ENCODE measurements at places on chromosomes 12 and 14. TPM values are rescaled to one million over a fixed set of nuclear protein-coding genes. Genes with fewer than 3 reads are reported as not detected.

DNA sequence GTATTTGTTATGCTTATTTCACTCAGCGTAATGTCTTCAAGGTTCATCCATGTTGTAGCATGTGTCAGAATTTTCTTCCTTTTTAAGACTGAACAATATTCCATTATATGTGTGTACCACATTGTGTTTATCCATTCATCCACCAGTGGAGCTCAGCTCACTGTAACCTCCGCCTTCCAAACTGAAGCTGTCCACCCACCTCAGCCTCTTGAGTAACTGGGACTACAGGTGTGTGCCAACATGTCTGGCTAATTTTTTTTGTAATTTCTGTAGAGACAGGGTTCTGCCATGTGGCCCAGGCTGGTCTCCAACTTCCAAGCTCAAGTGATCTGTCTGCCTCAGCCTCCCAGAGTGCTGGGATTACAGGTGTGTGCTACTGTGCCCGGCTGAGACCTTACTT lies 21.1 kb downstream of the CCDC77 start:
- no peaks in the 10 kb centered on the region for H3K27me3 ChIP-seq
- no peak overlapping the region for H3K27ac ChIP-seq
- no peak for DNase-seq

DNA sequence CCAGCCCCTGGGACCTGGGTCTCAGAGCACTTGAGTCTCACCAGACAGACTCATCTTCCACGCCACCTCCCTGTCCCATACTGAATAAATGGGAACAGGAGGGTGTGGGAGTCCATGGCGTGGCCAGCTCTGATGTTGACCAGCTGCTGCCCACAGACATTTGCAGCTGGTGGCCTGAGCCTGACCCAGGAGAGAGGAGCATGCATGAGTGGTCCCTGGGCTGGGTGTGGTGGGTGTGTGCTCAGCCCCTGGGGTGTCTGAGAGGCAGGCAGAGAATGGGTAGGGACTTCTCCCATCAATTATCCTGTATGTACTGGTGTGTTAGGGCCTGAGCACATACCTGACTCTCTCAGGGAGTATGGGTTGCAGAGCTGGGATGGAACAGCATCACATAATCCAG lies 49.3 kb downstream of the SLC24A4 start:
- no peak overlapping the region for H3K4me3 ChIP-seq
- H3K4me1 ChIP-seq = peaks cover 11% of the 10 kb centered on the region
- no peak overlapping the region for H3K27ac ChIP-seq
- H3K27me3 ChIP-seq = peaks cover 6% of the 10 kb centered on the region
- no peak for DNase-seq

DNA sequence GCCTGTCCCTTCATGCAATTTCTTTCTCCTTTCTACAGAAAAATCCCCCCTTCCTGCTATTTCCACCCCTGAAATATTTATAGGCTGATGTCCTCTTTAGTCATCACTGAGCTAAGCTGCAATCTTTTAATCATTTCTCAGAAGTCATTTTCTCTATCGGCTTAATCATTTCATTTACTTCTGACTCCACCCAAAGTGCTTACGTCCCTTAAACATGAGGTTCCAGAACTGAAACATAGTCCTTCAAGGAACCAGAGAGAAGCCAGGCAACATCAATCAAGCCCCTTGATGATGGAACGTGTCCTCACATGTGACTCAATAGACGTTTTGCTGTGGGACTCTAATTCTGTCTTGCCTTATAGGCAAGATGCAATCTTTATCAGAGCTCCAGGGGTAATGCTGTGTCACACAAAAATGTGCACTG lies 148.7 kb upstream of the KRR1 start:
- no peaks in the 10 kb centered on the region for H3K27me3 ChIP-seq
- H3K27ac ChIP-seq = no peak overlapping the region
- no peaks in the 10 kb centered on the region for H3K36me3 ChIP-seq

GRCh38 chr14:34180869-34181268 lies 230.0 kb upstream of the EGLN3 start:
- H3K36me3 ChIP-seq = no peaks in the 10 kb centered on the region
- no peaks in the 10 kb centered on the region for H3K27me3 ChIP-seq
- H3K4me1 ChIP-seq = peaks cover 11% of the 10 kb centered on the region

GRCh38 chr12:11510671-11511070 lies 115.3 kb upstream of the PRB2 start:
- no peaks in the 10 kb centered on the region for H3K36me3 ChIP-seq
- H3K27ac ChIP-seq = no peak overlapping the region
- no peaks in the 10 kb centered on the region for H3K4me1 ChIP-seq

- no peak for DNase-seq
- no peaks in the 10 kb centered on the region for H3K4me1 ChIP-seq
- no peaks in the 10 kb centered on the region for H3K27me3 ChIP-seq
Observed at GRCh38 chr14:102654298-102654697, 61.8 kb downstream of the RCOR1 start.

- peaks cover 11% of the 10 kb centered on the region for H3K36me3 ChIP-seq
- no peaks in the 10 kb centered on the region for H3K27me3 ChIP-seq
- H3K4me3 ChIP-seq = no peak overlapping the region
- DNase-seq = no peak
- H3K4me1 ChIP-seq = no peaks in the 10 kb centered on the region
Observed at GRCh38 chr14:91232603-91233002, 11.9 kb downstream of the GPR68 start.

GRCh38 chr14:37593511-37594237 lies 1.4 kb downstream of the FOXA1 start:
- H3K4me3 ChIP-seq = no peak overlapping the region
- no peak for DNase-seq
- H3K27me3 ChIP-seq = peaks cover 83% of the 10 kb centered on the region
- H3K27ac ChIP-seq = no peak overlapping the region

GRCh38 chr12:47023953-47024352 lies 55.5 kb upstream of the PCED1B start:
- no peaks in the 10 kb centered on the region for H3K27me3 ChIP-seq
- no peak overlapping the region for H3K4me3 ChIP-seq
- DNase-seq = no peak
- no peak overlapping the region for H3K27ac ChIP-seq

The GPR68 gene
- 0.35 TPM for total RNA-seq

The SIX4 gene
- total RNA-seq = 24.6 TPM

DNA sequence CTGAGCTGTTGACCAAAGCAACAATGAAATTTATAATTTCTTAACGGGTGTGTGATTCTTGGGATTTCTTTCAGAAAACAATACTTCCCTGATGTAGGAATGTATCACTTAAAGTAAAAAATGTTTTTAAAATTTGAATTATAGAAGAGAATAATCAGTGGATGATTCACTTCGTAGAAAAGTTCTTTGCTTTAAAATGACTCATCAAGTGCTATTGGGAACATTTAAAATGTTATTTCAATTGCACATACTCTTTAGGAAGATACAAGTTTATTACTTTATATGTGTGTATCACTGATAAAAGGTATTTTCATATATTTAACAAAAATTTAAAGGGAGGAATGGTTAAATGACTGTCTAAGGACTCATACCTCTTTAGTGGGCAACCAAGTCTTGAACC lies 155.3 kb downstream of the PDE3A start:
- H3K27me3 ChIP-seq = no peaks in the 10 kb centered on the region
- H3K27ac ChIP-seq = no peak overlapping the region
- no peak for DNase-seq
- H3K4me3 ChIP-seq = no peak overlapping the region

DNA sequence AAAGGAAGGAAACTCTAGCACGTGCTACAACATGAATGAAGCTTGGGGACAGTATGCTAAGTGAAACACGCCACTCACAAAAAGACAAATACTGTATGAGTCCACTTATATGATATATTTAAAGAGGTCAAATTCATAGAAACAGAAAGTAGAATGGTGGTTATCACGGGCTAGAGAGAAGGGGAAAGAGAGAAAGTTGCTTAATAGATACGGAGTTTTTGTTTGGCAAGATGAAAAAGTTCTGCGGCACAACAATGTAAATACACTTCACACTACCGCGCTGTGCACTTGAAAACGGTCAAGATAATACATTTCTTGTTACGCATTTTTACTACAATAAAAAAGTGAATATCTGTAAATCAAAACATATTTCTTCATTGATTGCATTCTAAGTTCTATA lies 37.3 kb downstream of the FBLN5 start:
- no peak overlapping the region for H3K27ac ChIP-seq
- H3K27me3 ChIP-seq = no peaks in the 10 kb centered on the region
- no peaks in the 10 kb centered on the region for H3K4me1 ChIP-seq
- DNase-seq = no peak
- H3K4me3 ChIP-seq = no peak overlapping the region
- H3K36me3 ChIP-seq = no peaks in the 10 kb centered on the region

DNA sequence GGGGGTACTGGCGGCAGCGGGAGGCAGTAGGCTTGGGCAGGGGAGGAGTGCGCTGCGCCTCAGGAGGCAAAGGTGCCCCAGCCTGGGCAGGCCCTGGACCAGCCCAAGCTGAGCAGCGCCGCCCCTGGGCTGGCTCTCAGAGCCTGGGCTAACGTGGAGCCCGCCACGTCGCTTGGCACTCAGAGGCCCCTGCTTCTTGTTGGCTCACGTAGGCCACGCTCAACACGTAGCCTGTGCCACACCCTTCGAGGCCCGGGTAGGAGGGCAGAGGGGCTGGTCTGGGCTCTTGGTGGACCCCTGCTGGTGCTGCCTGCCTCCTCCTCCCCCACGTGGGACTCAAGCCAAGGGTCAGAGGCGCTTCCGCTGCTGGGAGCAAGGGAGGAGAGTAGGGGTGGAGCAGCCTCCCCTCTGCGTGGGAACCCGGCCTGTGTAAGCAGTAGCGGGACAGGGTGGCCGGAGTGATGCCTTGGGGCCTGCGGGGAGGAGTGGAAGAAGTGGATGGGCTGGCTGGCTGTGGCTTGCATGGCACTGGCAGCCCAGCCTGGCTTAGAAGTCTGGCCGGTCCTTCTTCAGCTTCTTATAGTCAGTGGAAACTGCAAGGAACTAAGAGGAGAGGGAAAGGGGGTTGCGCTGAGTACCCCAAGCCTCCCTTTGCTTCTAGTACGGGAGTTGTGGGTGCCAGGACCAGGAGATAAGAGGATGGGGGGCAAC lies 5.7 kb downstream of the SHMT2 start:
- H3K27me3 ChIP-seq = peaks cover 55% of the 10 kb centered on the region
- peak overlapping the region; percentile 13 for H3K27ac ChIP-seq
- H3K4me3 ChIP-seq = peak overlapping the region; percentile 15
- peaks cover 46% of the 10 kb centered on the region for H3K36me3 ChIP-seq

- H3K36me3 ChIP-seq = no peaks in the 10 kb centered on the region
- no peaks in the 10 kb centered on the region for H3K4me1 ChIP-seq
- no peak for DNase-seq
- H3K27me3 ChIP-seq = no peaks in the 10 kb centered on the region
- no peak overlapping the region for H3K4me3 ChIP-seq
- H3K27ac ChIP-seq = no peak overlapping the region
Observed at GRCh38 chr12:74957634-74958033, 252.0 kb downstream of the KCNC2 start.

The SERPINA10 gene
- total RNA-seq = not detected

The RBP5 gene
- 0.49 TPM for total RNA-seq

The FMNL3 gene
- total RNA-seq = 26.3 TPM

- peaks cover 8% of the 10 kb centered on the region for H3K27me3 ChIP-seq
- DNase-seq = peak; percentile 81
- H3K27ac ChIP-seq = peak within 1 kb of the TSS; percentile 84
- peak within 1 kb of the TSS; percentile 82 for H3K4me3 ChIP-seq
- H3K4me1 ChIP-seq = peaks cover 31% of the 10 kb centered on the region
Observed at GRCh38 chr12:123533672-123534643, at the start of gene RILPL1. TSS of gene RILPL1 (minus strand) at chr12:123533719. CDS start at chr12:123533482, 237 bp downstream.

- H3K4me3 ChIP-seq = no peak overlapping the region
- peaks cover 23% of the 10 kb centered on the region for H3K4me1 ChIP-seq
- no peak overlapping the region for H3K27ac ChIP-seq
- peak; percentile 7 for DNase-seq
- peaks cover 86% of the 10 kb centered on the region for H3K27me3 ChIP-seq
Observed at GRCh38 chr12:57620245-57620935, 9.2 kb downstream of the ARHGEF25 start.

The GUCY2C gene
- total RNA-seq = not detected

The CCDC59 gene
- 43.0 TPM for total RNA-seq

DNA sequence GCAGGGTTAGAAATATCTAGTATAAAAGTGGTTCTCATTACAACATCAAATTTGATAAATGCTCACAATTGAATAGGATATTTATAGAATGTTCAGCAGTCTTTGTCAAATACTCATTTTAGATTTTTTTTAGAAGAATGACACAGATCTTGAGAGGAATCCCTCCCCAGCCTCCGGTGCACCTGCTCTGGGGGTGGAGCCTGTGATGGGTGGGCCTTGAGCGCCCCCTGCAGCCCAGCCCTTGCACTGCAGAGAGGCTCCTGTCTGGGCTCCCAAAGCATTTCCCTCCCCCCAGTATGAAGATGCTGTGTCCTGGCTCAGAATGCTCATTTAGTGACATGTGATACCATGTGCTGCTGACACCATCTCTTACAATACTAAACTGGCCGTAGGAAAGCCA lies 792.3 kb downstream of the TMEM121 start:
- no peak for DNase-seq
- H3K27ac ChIP-seq = no peak overlapping the region
- H3K4me3 ChIP-seq = no peak overlapping the region
- no peaks in the 10 kb centered on the region for H3K27me3 ChIP-seq
- no peaks in the 10 kb centered on the region for H3K4me1 ChIP-seq

DNA sequence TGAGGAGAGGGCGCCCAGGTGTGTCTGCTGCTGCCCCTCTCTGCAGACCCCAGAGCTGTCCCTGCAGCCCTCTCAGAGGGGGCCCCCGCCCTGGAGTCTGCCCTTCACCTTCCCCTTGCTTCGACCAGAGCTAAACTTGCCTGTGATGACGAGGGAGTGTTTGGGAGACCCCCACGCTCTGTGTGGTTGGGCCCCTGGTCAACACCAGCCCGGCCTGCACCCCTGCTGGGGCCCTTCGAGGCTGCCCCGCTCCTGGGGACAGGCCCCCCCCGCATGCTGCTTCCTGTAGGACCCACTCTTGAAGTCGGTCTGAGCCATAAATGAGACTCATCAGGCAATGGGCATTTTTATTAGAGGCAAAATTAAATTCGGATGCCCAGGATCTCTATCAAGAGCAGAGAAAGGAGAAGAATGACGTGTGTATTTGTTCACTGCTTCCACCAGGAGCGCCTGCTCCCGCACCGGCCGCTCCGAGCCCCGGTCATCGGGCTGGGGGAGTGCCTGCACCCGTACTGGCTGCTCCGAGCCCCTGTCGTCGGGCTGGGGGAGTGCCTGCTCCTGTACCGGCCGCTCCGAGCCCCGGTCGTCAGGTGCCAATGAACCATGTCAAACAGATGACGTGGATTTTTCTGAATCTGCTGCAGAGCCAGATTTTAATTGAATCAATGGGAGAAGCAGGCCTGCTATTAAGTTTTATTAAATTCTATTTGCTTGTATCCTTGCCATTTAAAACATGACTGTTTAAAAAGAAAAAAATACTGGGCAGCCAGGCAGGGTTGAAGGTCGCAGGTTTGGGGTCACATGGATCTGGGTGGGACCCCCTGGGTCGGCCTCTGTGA lies 47.7 kb downstream of the NOC4L start:
- H3K27ac ChIP-seq = no peak overlapping the region
- no peak overlapping the region for H3K4me3 ChIP-seq
- DNase-seq = no peak
- H3K27me3 ChIP-seq = peaks cover 42% of the 10 kb centered on the region
- peaks cover 27% of the 10 kb centered on the region for H3K4me1 ChIP-seq

The GLIPR1L1 gene
- not detected for total RNA-seq

Measured in muscle of leg (tissue), 16 donors.